ENCODE measurements at places on chromosomes 3 and 15.

DNA sequence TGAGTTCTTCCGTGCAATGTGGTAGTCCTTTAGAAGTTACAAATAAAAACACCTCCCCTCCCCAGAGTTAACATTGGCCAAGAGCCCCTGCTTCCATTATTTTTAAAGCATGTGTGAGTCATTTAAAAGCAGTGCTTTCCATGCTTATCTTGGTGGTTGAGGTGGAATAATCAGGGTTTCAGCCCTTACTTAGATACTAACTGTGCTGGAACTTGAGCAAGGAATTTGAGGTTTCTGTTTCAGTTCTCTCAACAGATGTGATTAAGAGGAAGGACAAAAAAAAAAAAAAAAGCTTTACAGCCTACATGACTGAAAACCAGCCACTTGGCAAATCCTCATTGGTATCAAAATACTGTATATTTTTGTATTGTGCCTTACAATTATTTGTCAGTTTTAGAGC, 64.5 kb downstream of the CGNL1 start:
- no peak for DNase-seq

DNA sequence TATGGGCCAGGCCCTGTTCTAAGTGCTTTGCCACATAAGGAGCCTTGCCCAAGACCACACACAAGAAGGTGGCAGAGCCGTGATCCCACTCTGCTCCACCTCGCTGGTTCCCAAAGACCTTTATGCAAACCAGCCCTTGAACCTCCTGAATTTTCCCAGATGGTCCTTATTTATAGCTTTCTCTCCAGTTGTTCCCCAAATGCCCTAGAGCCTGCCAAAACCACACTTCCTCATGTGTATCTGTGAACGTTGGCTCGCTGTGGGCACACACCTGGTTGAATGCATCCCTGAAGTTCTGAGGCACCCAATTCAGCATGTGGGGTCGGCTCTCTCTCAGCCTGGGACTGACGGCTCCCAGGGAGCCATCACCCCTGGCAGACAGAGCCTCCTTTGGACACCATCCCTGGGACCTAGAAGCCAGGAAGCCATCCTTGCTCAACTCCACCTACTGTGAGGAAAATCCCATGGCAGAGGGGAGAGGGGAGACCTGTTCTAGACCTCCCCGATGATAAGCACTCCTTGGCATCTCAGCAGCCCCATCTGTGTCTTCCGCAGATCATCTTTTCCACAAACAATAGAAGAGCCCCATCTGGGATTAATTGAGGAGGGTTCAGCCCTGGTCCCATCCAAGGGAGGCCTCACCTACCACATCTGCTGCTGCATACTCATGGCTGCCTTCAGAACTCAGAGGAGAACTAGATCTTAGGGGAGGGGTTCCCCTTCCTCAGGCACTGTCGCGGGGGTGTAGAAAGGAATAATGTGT, 42.3 kb upstream of the LIMD1 start:
- no peak for DNase-seq

DNA sequence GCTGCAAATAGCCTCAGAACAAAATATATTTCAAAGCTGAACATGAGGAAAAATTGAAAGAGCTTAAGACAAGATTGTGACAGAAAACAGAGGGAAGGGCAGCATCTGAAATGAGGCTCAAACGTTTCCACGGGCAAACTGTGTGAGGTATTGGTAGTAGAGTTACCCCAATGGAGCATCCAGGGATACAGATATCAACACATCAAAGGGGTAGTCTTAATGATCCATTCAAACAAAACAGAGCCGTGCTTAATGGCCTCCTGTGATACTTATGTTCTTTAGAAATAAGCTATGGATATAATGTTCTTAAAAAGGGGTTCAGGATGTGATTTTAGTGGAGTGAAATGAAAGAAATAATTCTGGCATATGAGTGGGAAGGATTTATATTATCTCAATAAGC, 430.3 kb upstream of the PDZRN3 start:
- DNase-seq = no peak

GRCh38 chr15:78194568-78194925, 39.8 kb downstream of the ACSBG1 start:
- DNase-seq = no peak

- no peak for DNase-seq
These were observed 19.6 kb upstream of the TASOR start for GRCh38 chr3:56702490-56703315.

DNA sequence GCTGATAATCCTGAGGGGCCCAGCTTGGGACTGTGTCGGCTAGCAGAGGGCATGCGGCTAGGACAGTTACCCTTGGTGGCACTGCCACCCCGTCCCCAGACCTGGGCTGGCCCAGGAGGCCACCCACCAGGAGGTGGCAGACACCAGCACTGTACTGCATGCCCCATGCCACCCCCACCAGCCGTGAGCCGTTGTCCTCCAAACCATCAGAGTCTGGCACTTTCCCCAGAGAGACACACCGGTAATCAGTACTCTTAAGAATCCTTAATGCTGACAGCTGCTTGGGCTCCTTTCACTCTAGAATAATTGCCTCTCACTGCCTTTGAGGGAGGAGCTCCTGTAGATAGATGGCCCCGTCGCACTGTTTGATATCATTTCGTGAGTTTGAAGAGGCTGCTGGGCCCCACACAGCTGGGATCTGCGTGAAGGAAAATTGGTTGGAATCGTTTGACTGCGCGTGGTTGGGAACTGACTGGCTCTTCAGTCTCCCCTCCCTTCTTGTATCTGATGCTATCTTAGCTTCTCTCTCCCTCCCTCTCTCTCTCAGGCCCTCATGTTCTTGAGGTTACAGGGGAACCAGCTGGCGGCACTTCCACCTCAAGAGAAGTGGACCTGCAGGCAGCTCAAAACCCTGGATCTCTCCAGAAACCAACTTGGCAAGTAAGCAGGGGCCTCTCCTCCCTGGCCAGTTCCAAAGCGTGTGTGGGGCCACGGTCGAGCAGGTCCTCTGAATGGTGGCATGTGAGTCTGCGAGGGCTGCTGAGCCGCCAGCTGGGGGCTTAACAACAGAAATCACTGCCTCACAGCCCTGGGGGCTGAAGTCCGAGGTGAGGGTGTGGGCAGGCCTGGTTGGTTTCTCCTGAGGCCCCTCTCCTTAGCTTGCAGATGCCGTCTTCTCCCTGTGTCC, 94.9 kb downstream of the LRRK1 start:
- DNase-seq = no peak

- DNase-seq = no peak
These were observed 913 bp upstream of the SCN5A start for GRCh38 chr3:38650248-38650951.

DNA sequence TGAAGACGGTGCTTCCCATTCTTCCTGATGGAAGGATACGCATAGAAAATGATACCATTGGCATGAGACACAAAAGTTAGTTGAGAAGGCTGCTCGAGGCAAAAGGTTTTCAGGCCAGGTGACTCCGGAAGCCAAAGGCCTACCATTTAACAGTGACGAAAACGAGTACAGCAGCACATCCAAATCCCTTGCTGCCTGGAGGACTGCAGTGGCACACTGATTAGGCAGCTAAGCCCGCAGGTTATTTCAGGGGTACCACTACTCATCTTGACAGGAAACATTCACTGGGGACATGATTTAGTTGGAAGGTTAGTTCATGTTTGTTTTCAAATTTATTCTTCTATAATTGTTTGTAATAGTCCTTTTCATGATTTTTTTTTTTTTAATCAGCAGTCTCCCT, 59.9 kb upstream of the BCHE start:
- no peak for DNase-seq

GRCh38 chr3:126676919-126677705, 22.2 kb upstream of the TXNRD3 start:
- DNase-seq = no peak

- no peak for DNase-seq
These were observed 347.3 kb downstream of the ZIC1 start for GRCh38 chr3:147756476-147756875.

DNA sequence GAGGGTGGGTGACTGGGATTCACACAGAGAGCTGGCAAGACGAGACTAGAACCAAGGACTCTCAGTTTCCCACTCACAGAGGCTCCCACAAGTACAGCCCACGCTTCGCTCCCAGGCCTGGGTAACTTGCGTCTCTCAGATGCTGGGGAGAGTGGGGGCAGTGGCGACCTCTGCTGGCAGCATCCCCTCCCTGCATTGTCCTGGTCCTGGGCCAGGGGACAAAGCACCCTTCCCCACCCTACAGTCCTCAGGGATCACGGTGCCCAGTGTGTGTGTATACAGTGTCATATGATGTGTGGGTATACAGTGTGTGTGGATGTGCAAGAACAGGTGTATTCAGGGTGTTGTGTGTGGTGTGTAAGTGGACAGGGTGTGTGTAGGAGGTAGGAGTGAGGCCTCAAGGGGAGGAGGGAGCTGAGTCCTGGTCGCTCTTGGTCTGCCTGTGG, 12.8 kb downstream of the VILL start:
- peak; percentile 58 for DNase-seq

All from nucleus accumbens (tissue), 56 donors.